ENCODE measurements at places on chromosomes 2 and 18. TPM values are rescaled to one million over a fixed set of nuclear protein-coding genes. Genes with fewer than 3 reads are reported as not detected.

DNA sequence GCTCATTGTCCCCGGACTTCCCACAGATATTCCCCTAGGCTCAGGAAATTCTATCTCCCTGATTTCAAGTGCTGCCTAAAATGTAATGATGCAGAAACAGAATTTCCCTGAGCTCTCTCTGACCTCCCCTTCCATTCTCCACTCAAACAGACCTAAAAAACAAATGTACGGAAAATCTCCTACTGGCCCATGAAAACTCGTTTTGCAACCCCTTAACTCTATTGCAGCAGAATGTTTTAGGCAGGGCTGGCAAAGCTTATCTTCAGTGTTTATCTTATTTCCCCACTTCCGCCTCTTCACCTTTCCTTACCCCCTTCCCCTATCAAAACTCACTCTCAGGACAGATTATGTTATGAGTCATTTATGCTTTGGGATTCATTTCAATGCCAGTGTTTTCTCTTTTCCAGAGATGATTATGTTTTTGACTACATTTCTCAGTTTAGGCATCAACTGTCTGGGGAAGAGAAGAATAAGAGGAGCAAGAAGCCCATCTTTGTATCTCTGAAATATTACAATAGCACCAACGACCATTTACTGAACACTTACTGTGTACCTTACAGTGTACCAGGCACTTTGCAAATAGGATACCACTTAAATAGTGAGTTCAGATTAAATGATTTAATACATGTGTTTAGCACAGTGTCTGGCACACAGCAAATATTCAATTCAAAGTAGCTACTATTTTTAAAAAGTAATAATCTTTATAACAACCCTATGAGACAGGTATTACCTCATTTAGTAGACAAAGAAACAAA, 53.9 kb upstream of the STPG4 start:
- DNase-seq = peak; percentile 56

DNA sequence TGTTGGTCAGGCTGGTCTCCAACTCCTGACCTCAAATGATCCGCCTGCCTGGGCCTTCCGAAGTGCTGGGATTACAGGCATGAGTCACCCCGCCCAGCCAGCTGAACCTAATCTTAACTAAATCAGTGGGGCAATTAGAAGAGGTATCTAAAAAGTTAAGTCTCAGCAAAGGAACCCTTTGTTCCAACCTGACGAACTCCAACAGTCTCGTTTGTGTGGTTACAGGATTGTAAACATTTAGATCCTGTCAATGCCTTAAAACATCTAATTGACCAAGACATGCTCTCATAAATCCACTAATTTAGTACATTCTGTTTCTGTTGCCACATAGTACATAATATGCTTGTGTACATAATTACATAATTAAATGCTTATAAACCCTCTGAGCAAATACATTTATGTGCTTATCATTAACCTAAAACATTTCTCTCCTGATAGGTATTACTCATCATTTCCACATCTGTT, 31.1 kb upstream of the STK39 start:
- DNase-seq = peak; percentile 71

GRCh38 chr2:204321910-204322751, 223.1 kb upstream of the PARD3B start:
- no peak for DNase-seq

- DNase-seq = no peak
These were observed 2.4 kb upstream of the MRPL53 start for GRCh38 chr2:74474899-74475298.

DNA sequence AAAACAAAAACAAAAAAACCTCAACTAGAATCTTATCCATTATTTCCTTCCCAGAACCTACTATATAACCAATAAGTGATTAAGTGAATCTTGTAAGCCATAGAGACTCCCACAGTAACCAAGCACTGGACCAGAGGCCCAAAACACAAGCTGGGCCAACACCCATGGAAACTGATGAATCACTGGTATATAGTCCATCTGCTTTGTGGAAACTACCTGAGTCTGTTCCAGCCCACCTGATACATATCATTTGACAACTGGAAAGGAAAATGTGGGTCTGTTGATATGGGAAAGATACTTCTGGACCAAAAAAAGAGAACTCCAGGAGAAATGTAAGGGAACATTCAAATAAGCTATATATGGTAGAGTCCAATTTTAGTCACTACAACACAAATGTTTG, 252.8 kb downstream of the MREG start:
- DNase-seq = no peak

The LRP1B gene
- total RNA-seq = not detected

DNA sequence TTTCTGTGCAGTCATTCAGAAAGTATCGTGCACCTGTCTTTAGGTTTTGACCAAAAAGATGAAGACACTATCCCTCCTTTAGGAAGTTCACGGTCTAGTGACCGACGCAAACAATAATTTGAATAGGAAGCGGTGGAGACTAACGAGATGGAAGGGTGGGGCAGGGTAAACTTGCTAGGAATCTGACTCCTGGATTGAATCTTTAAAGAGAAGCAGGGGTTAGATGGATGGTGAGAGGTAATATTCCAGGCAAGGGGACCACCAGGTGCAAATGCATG, 651 bp upstream of the TXNL1 start:
- DNase-seq = no peak

DNA sequence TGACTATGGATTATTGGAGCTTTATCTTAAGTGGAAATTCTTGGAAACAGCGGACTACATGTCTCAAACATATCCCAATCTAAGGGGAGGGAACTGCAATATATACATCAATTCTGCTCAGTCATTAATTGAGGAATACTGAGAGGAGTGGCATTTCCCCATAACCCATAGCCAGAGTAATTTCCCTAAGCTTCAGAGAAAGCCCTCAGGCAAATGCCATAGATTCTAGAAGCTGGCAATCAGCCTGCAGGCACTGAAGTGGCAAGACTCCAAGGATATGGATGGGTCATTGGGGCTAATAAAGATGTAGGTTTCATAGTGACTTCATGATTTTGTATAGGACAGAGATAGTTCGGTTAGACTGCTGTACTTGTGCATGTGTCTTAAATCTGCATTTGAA, 1960.5 kb upstream of the PIK3C3 start:
- no peak for DNase-seq

- peak; percentile 57 for DNase-seq
These were observed 66.7 kb upstream of the DNAJC10 start for GRCh38 chr2:182649316-182649715.

GRCh38 chr2:5897249-5897648, 205.1 kb downstream of the SOX11 start:
- no peak for DNase-seq

GRCh38 chr18:78632111-78632541, 347.5 kb upstream of the SALL3 start:
- DNase-seq = no peak

DNA sequence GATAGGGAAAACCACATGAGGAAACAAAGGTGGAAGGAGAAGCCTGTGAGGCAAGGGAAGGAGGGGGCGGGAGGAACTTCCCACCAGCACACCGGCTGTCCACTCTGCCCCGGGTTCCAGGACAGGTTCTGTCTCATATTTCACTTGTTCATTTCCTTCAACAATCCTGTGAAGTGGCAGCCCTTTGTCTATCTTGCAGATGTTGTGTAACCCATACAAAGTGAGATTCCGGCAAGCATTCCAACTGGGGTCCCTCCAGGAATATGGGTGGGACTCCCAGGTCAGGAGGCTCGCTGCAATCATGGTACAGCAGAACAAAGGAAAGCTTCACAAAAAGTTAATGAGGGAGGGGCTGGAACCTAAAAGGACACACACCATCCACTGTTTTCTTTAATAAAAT, 271.3 kb upstream of the PXDN start:
- DNase-seq = no peak

DNA sequence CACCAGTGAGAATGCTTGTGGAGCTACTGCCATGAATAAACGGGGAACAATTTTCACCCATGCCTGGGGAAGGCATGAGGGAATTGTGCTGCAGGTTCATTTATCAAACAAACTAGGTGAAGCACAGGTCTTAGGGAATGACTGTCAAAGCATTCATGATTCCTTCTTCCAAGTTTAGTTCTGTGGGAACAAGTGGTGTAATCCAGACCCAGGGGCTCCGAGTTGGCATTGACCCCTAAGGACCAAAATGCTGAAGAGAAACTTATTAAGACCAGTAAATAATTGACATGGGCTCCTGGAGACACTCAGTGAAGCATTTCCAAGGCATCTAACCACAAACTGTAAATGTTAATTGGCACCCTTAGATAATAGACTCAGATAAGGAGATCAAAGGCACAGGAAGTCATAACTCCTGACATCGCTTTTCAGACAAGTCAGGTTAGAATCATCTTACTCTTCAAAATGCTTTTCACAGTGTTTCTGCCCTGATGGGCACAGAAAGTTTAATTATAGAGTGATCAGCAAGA, 96.9 kb downstream of the SPP2 start:
- no peak for DNase-seq

- DNase-seq = no peak
These were observed 32.6 kb downstream of the ALPK2 start for GRCh38 chr18:58596265-58596681.

- no peak for DNase-seq
These were observed 86.2 kb upstream of the HAAO start for GRCh38 chr2:42878581-42878980.

- no peak for DNase-seq
These were observed 627.0 kb downstream of the CNTNAP5 start for GRCh38 chr2:124652099-124652498.

The TBR1 gene
- total RNA-seq = not detected

The PDE1A gene
- total RNA-seq = not detected

DNA sequence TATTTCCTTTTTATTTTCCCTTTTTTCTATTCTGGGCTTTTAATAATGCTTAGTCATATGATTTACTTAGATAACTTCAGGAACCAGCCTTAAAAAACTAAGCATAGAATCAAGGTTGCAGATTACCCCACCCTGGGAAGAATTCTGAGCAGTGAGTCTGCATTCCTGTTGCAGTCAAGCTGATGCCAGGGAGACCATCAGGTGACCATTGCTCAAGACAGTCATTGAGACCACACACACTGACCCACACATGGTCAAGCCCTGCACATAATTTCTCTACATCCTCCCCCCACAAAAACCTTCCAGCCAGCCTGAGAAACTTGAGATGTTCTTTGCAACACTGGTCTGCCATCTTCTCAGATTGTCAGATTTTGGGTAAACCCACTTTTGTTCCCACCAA, 83.9 kb downstream of the SH3YL1 start:
- no peak for DNase-seq

The GALNT5 gene
- not detected for total RNA-seq

All from HepG2 (cell line).